ENCODE measurements at places on chromosomes 7 and 10.

DNA sequence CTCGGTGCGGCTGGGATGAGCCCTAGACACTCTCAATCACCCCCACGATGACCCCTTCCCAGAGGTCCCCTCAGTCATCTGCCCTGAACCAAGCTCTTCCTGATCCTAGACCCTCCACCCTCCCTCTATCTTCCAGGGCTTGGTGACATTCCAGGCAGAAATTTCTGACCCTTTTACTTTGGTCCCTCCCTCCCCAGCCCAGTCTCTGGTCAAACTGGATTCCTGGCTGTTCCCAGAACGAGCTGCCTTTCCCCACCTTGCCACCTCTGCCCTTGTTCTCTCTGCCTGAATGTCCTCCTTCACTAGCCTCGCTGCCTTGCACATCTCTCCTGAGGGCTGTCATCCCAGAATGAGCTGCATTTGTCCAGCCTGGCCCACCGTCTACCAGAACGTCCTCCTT is 1.3 kb upstream of the CLDN4 start:
- no peak for DNase-seq

GRCh38 chr10:88232983-88233543 is 350.1 kb downstream of the RNLS start:
- DNase-seq = no peak

- no peak for DNase-seq
Observed at GRCh38 chr7:124035706-124036105, 2.8 kb upstream of the TMEM229A start.

- peak; percentile 1 for DNase-seq
Observed at GRCh38 chr10:11270135-11270857, 252.6 kb downstream of the CELF2 start.

DNA sequence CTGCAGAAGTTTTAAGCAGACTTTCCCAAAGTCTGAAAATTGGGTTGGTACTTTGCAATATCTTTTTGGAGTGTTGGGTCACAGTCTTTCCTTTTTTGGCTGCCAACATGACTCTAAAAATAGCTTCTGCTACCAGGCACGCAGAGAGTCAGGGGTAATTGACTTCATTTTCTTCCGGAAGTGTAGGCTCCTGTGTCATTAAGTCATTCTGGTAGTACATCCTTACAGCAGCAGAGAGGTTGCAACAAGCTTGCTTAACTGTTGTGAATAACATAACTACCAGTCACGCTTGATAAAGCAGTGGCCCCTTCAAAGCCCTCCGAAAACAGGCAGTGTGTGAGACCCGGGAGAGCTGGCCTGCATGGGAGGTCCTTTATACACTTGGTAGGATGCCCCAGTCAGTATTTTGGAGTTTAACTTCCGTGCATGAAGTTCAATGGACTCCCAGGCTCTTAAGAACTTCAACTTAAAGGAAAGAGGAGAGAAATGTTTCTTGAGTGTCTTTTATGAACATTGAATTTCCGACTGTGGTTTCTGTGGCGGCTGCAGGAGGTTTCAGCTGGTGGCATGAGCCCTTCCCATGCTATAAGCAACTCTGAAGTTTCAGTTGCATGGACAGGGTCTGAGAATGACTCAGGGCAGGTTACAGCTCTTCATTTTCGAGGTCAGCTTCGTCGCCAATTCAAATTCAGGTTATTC is 310.7 kb downstream of the GALNT17 start:
- DNase-seq = no peak

- DNase-seq = no peak
Observed at GRCh38 chr7:34841326-34841725, 183.3 kb downstream of the NPSR1 start.

DNA sequence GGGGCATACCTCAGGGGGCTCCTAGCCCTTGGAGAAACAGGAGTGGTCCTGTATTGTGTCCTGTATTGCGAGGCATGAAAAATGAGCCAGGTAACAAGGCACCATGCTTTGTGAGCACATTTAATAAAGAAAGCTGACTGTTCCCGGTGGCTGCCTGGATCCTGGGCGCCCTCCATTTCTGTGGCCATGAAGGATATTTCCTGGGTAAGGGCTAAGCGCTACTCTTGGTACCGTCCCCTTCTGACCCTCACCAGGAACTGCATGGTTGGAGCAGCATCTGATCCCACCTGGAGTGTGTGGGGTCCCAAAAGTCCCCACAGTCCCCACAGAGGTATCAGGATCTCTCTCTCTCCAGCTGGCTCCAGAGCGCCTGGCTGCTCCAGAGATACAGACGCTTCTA is 139.5 kb downstream of the MAPK8 start:
- no peak for DNase-seq

DNA sequence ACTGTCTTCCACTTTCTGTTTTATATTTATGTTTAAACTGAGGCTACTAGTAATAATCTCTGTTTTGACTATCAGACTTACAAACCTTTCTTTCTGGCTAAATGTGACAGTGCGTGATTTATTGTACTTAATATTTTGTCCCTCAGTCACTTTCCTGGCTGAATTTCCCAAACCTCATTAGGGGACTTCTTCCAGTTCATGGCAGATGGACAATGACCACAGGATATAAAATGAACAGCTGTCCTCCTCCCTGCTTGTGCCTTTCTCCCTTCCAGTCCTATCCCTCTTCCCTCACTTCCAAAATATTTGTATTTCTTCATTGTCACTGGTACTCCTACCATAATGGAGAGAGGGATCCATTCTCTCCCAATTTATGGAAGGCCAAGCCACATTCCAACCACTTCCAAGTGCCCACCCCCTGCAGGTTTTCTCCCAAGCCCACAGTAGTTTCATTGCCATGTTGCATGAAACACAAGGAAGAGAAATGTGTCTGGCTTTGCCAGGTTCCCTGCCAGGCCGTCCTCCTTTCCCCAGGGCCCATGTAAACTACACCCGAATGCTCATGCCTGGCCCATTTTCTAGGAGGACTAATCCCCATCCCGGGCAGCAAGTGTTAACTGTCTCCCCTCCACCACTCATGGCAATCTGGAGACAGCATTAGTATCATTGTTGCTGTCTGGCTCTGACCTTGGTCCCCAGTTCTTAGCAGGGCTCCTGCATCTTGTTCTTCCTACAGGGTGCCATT is 269.5 kb upstream of the SLC26A5 start:
- DNase-seq = no peak

DNA sequence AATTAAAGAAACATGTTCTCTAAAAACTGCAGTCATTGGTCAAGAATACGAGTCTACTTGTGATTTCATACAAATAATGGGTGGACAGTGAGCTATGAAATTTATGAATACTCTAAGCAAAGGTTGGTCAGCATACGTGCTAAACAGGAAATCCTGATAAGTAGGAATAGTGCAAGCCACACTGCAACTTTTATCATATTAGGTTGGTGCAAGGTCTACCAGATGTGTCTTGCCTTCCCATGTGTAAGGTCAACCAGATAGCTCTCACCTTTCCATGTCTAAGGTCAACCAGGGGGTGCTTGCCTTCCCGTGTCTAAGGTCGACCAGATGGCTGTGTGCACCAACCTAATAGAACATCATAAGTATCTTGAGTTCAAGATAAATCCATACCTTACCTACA is 2.0 kb upstream of the ITGB1 start:
- no peak for DNase-seq

DNA sequence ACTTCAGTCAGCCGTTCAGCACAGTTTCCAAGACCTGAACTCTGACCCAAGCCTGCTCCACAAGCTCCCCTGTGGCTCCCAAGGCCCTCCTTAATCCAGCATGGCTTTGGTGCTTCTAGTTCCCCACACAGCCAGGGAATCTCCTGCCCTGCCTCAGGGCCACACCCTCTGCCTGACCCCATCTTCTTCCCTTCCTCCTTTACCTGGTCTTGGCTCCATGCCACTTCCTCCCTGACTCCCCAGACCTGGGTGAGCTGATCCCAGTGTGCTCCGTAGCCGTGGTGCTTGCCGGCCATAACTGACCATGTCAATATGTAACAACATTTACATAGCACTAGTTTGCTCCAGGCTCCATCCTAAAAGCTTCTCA is 20.0 kb downstream of the TMEM273 start:
- DNase-seq = no peak

DNA sequence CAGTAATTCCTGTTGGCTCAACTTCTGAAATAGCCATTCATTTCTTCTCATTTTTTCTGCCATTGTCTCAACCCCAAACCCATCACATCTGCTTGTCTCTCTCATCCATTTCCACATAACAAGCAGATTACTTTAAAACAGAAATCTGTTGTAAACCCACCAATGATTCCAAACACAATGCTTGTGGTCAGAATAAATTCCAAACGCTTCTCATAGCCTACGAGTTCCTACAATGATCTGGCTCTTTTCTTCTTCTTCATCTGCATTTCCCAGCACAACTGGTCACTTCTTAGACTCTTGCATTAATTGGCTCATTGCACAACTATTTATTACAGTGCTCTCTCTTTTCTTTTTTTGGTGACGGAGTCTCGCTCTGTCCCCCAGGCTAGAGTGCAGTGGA is 364.1 kb downstream of the GATA3 start:
- no peak for DNase-seq

- no peak for DNase-seq
Observed at GRCh38 chr7:12968836-12969422, 281.5 kb downstream of the ARL4A start.

GRCh38 chr7:757741-758163 is 30.7 kb upstream of the PRKAR1B start:
- DNase-seq = no peak

DNA sequence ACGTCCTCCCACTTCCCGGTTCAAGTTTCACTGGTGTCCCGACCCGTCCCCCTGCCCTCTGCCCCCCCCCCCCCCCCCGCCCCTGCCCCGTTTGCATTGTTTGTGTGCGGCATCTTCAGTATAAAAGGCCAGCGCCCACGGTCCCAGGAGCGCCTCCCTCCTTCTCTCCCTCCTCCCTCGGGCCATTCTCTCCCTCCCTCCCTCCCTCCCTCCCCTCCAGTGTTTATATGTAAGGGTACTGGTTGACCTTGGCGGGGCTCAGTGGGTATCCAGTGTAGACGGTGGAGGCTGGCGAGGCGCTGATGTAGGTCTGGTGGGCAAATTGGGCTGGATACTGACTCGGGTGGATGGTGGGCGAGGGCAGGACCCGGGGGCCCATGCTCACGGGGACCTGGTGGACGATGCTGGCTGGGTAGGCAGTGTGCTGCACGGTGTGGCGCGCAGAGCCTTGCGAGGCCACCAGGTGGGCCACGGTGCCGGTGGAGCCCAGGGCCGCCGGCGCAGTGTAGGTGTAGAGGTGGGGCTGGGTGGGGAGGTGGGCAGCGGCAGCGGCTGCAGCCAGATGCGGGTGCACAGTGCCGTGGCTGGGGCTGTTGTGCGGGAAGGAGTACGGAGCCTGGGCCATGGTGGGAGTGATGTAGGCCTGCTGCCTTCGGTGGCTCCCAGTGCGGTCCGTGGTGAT is 49.4 kb downstream of the CLEC2L start:
- no peak for DNase-seq

- DNase-seq = no peak
Observed at GRCh38 chr10:102712843-102713538, 1.2 kb downstream of the ARL3 start.

GRCh38 chr7:27160145-27160545 is 3.7 kb upstream of the HOXA7 start:
- DNase-seq = no peak

- DNase-seq = no peak
Observed at GRCh38 chr10:123135415-123136141, at the start of gene HMX3. TSS of gene HMX3 (plus strand) at chr10:123135970. CDS start at chr10:123136051, 81 bp downstream.

DNA sequence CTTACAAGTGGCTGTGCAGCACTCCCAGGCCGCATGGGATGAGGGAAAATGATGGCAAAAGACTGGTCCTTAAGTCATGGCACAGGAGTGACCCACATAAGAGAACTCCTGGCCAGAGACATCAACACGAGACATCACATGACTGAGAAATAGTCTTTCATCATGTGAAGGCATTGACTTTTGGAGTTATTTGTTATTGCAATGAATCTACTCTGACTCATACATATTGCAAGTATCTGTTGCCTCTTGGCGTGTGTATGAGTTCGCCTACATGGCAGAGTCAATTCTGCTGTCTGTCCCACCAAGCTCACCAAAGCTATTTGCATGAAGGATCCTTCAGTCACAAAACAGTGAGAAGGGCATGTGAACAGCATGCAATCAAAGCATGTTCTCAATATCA is 59.7 kb upstream of the HABP2 start:
- DNase-seq = no peak

DNA sequence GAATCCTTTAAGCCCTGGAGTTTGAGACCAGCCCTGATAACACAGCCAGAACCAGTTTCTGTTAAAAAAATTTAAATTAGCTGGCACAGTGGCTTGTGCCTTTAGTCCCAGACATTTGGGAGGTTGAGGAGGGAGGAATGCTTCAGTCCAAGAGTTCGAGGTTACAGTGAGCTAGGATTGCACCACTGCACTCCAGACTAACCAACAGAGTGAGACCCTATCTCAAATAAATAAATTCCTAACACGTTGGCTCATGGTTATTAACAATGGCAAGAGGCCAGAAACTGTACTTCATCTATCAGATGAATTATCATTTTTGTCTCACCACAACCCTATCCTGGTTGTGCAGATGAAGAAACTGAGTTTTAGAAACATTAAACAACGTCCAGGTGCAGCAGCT is 2.1 kb upstream of the PPIA start:
- no peak for DNase-seq

- no peak for DNase-seq
Observed at GRCh38 chr10:122461729-122462532, 578 bp downstream of the HTRA1 start.

GRCh38 chr10:100569687-100570481 is 34.1 kb downstream of the HIF1AN start:
- DNase-seq = no peak

GRCh38 chr10:117002206-117002605 is 2.8 kb downstream of the SHTN1 start:
- DNase-seq = no peak

DNA sequence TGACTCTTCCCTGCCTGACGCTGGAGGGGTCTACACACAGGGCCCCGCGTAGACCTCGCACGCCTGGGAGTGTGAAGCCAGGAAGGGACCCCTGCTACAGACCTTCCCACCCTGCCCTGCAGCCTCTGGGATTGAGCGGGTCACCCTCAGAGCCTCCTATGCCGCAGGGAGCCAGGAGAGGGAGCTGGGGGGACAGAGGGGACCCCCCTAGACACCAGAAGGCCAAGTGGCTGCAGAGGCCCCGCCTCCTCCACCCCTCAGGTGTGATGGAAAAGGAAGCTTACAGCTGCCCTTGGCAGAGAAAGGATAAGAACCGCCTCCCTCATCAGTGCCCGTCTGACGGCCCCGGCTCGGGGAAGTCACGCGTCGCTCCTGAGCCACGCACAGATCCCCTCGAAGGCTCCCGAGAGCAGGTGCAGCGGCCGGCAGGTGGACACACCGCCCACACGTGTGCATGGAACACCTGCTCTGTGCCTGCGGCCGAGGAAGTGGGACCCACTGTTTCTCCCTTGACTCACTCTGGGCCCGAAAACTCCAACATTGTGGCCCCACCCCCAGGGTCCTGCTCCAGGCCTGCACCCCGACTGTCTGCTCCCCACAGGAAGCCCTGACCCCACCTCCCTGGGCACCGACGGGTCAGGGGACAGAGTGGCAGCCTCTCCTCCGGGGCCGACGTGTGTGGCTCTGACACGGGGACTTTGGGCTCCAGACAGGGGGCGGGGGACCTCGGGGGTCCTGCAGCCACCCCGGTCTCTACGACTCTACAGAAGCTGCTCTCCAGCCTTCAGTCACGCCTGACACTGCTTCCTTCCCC is 73.3 kb downstream of the MICALL2 start:
- no peak for DNase-seq

- DNase-seq = no peak
Observed at GRCh38 chr10:132974886-132975830, 32.8 kb upstream of the CFAP46 start.

GRCh38 chr10:84213076-84213475 is 12.3 kb downstream of the LRIT2 start:
- no peak for DNase-seq

- no peak for DNase-seq
Observed at GRCh38 chr7:101120315-101120714, 6.6 kb upstream of the SERPINE1 start.
